T-helper 22 cell (primary cell): ENCODE measurements at places on chromosomes 6 and 20.

DNA sequence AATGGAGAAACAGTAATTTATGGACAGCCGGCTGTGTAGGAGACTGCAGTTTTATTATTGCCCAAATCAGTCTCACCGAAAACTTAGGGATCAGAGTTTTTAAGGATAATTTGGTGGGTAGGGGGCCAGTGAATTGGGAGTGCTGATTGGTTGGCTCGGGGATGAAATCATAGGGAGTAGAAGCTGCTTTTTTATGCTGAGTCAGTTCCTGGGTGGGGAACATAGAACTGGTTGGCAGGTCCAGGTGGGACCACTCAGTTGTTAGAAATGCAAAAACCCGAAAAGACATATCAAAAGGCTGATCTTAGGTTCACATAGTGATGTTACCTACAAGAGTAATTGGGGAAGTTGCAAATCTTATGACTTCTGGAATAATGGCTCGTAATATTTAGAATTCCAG, 59.3 kb downstream of the DOP1A start:
- DNase-seq: no peak

DNA sequence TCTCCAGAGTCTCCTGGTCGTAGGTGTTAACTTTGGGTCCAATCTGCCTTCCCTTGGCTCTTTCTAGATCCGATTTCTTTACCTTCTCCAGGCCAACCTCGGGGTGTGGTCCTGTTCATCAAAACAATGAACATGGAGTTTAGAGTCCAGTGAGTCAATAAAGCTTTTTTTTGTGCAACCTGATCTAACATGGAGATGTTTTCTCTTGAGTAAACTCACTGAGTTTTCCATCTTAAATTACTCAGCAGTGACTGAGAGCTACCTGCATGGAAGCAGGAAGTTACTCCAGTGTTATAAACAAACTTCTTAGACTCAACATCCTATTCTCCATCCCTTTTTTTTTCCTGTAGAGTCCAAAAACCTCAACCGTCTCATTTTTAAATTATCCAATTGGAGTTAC, 14.9 kb upstream of the SLC22A1 start:
- no peak for DNase-seq

- no peak for DNase-seq
These were observed 14.5 kb downstream of the OR2B2 start for GRCh38 chr6:27897580-27898206.

GRCh38 chr6:148289153-148289552, 53.5 kb upstream of the SASH1 start:
- no peak for DNase-seq

GRCh38 chr6:42987533-42988451, 3.4 kb downstream of the PPP2R5D start:
- no peak for DNase-seq

DNA sequence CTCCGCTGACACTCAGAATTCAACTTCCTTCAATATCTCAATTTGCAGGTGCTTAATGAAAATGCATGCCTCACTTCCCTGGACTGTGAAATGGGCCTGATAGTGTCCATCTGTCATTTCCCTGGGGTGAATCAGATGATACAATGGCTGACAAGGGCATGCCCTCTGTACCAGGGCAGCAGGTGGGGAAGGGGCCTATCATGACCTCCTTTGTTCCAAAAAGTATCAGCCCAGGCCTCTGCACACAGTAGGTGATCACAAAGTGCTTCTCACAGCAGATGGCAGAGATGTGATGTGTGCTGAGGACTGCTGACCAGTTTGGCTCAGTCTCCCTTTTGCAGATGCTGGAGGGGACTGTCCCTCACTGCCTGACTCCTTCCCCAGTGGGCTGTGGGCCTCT, 44.3 kb downstream of the DLGAP4 start:
- no peak for DNase-seq

- DNase-seq: no peak
These were observed 39.1 kb downstream of the FAM209B start for GRCh38 chr20:56572172-56572571.

- DNase-seq: no peak
These were observed 14.6 kb downstream of the SAYSD1 start for GRCh38 chr6:39100358-39100757.

DNA sequence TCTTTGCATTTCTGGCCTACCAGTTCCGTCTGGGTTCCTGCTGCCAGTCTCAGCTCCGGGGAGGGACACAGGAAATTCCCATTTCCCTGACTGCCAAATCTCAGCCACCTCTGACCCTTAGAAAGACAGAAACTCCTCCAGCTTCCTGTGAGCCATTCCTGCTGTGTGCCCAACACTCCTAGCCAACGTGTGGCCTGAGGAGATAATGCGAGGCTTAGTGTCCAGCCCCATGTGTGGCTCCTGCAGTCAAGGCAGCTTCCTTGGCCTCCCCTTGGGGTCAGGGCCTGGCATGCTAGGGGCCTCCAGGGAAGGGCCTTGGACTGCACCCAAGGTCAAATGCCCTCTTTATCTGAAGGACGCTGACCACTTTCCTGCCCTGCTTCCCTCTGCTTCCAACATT, 45.1 kb downstream of the MAFB start:
- DNase-seq: no peak

DNA sequence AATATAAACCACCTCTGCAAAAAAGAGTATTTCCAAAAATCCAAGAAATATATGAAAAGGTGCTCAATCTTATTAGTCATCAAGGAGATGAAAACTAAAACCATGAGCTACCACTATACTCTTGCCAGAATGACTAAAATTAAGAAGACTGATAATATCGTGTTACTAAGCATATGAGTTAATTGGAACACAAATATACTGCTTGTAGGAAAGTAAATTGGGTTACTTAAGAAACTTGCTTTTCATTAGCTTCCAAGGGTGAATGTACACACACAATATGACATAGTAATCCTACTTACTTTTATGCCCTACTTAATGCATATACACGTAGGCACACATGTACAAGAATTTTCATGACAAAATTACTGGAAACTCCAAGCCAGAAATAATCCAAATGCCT, 3.4 kb downstream of the THEMIS start:
- DNase-seq: no peak

DNA sequence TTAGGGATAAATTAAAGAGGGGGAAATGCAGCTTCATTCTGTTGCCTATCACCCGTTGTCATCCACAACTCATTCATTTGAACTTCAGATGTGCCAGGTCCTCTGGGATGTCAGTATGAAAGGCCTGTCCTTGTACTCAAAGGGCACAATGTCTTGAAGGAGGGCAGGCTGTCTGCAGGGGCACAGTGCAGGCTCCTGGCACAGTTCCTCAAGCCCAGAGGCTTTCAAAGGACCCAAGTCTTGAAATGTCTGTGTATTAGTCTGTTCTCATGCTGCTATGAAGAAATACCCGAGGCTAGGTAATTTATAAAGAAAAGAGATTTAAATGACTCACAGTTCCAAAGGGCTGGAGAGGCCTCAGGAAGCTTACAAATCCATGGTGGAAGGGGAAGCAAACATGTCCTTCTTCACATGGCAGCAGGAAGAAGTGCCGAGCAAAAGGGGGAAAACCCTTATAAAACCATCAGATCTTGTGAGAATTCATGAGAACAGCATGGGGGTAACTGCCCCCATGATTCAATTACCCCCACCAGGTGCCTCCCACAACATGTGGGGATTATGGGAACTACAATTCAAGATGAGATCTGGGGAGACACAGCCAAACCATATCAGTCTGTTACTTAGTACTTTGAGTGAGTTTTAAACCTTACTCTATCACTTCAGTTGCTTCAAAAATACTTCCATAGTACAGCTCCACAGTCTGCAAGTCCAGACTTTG, 9.4 kb downstream of the SNX9 start:
- DNase-seq: no peak

DNA sequence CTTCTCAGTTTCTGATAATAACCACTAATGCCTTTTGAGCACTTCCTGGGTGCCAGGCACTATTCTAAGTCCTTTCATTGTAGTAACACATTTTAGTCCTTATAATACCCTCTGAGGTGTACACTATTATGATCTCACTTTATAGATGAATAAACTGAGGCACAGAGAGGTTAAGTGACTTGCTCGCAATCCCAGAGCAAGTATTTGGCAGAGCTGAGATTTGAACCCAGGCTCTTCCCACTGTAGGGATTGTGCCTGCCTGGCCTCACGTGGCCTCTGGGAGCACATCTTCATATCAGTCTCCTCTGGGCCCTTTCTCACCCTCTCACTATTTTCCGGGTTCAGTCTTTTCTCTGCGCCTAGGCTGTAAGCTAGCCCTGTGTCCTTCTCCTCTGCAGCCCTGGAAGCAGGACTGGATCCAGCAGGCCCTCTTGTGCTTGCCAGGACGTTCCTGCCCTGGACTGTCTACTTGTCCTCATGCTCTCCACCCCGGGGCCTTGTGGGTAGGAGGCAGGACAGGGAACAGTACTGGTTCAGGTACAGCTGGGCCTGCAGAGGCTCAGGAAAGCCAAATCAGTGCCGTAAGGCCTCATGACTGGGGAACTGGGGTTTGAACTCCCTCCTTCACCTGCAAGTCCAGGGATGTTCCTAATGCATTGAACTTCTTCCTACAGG, 139.6 kb downstream of the VEGFA start:
- no peak for DNase-seq
